Right atrium auricular region (tissue), 2 donors: ENCODE measurements at places on chromosomes 1 and 21.

- H3K36me3 ChIP-seq, result no peaks in the 10 kb centered on the region
- no peaks in the 10 kb centered on the region for H3K27me3 ChIP-seq
- DNase-seq, result no peak
- H3K27ac ChIP-seq, result peak overlapping the region; percentile 7
Observed at GRCh38 chr1:187839873-187840272, 1011.1 kb downstream of the PLA2G4A start.

DNA sequence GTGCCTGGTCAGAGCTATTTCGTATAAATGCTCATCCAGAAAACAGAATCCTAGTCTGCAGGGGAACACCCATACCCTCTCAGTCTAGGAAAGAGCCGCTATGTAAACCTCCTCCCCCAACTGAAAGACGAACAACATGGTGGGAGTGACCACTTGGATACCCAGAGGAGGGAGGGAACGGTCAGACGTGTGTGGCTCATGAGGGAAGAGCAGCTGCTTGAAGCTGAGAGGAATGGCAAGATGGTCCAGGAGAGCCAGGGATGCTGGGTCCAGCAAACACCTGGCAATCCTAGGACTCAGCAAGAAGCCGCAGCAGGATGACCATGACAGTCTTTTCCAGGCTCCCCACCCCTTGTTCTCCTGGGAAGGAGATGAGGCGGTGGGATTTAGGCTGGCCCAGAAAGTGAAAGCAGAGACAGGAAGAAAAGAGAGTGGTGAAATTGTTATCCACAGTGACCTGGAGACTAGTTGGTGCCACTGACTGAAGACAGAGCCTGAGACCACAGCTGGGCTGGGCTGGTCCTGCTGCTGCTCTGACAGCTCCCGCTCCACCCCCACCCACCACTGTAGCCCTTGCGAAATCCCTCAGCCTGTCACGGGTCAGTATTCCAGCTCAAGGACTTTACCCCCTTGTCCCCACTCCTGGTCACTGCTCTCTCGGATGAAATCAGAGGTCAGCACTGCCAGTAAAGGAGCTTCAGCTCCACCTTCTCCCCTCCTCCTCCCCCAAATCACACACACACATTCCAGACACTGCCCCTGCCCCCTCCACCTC is 3.6 kb downstream of the CERS2 start:
- no peak overlapping the region for H3K4me3 ChIP-seq
- H3K27me3 ChIP-seq, result no peaks in the 10 kb centered on the region
- DNase-seq, result peak; percentile 90
- peaks cover 53% of the 10 kb centered on the region for H3K4me1 ChIP-seq
- peak overlapping the region; percentile 97 for H3K27ac ChIP-seq

DNA sequence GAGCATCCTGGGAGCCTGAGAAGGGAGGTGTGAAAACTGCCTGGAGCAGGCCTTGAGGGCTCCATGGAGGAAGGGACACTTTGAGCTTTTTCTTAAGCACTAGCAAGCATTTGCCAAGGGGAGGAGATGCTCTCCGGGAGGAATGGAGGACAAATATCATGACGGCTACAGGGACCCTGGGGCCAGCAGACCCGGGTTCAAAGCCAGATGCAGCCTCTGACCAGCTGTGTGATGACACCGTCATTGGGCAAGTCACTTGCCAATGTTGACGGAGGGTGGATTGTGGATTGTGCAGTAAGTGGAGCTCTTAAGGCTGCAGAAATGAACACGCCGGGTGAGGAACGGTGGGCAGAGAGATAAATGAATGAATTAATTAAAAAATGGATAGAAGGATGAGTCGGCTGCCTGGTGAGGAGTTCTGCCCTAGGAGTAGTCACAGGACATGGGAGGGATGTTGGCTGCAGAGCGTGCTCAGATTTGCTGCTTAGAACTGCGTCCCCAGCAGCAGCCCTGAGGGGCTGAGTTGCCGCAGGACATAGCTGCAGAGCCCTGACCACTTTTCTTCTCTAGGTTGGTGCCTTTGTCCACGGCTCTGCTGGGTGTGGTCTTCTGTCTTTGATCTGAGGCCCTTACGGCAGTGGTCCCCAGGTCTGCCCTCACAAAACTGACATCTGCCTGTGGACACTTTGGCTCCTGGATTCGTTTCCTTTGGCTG is 507.6 kb downstream of the NPHP4 start:
- H3K36me3 ChIP-seq, result no peaks in the 10 kb centered on the region
- no peak overlapping the region for H3K27ac ChIP-seq
- no peaks in the 10 kb centered on the region for H3K27me3 ChIP-seq
- H3K4me3 ChIP-seq, result no peak overlapping the region
- H3K4me1 ChIP-seq, result no peaks in the 10 kb centered on the region
- DNase-seq, result no peak

DNA sequence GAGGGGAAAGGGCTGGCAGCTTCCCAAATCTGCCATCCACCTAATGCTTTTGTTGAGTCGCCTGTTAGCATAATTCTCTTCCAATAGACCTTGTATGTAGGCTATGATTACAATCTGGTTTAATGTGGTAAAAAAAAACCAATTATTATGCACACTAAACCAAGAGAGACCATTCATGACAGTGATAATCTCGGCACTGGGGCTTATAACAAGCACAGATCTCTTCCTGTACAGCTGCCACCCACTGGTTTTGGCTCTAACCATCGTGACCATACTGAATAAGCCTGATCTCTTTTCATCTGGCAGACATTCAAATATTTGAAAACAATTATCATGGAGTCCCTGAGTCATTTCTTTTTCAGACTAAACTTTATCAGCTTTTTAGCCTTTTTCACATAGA is 12.0 kb upstream of the SYT14 start:
- H3K27me3 ChIP-seq, result no peaks in the 10 kb centered on the region
- DNase-seq, result no peak
- no peak overlapping the region for H3K27ac ChIP-seq
- H3K4me1 ChIP-seq, result no peaks in the 10 kb centered on the region

DNA sequence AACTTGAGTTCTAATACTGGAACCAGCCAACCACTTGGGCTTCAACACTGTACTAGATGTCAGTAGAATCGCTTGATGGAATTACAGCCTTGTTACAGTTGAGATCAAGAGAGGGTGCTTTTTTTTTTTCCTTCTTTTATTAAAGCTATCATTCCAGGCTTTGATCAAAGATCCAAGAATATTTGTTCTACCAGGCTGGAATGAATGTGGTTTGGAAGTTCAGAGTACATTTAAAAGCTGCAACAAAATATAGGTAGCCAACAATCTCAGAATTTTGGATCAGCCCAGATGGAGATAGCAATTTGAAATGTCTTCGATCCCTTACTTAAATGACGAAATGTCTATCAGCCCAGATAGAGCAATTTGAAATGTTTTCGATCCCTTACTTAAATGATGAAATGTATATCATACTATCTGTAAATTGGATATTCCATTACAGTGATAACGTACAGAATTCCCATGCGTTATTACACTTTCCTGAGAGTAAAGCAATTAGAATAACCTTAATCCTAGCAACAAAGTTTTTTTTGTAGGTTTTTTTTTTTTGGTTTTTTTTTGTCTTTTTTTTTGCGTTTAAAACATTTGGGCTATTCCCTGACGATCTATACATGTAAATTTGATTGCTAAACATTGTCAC is 3.6 kb downstream of the ZNF281 start:
- no peaks in the 10 kb centered on the region for H3K4me1 ChIP-seq
- H3K4me3 ChIP-seq, result no peak overlapping the region
- no peak overlapping the region for H3K27ac ChIP-seq
- H3K27me3 ChIP-seq, result no peaks in the 10 kb centered on the region
- H3K36me3 ChIP-seq, result peaks cover 19% of the 10 kb centered on the region

- H3K4me3 ChIP-seq, result no peak overlapping the region
- no peaks in the 10 kb centered on the region for H3K27me3 ChIP-seq
- H3K4me1 ChIP-seq, result no peaks in the 10 kb centered on the region
- no peak for DNase-seq
Observed at GRCh38 chr1:67332653-67333529, 25.2 kb downstream of the IL12RB2 start.

DNA sequence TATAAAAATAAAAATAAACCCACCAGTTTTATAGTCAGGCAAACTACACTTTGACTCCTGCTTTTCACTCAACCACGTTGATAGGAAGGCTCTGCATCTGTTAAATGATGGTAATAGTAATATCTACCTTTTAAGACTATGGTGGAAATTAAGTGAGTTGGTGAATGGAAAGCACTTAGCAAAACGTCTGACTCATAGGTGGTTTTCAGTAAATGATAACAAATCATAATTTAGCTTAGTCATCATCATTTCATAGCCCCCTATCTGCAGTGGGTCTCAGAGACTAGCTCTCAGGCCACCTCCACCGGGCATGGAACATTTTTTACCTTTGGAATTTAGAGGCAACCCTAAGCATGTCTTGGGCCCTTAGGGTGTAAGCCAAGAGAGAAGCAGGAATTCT is 160.0 kb downstream of the PDE4B start:
- H3K27me3 ChIP-seq, result no peaks in the 10 kb centered on the region
- H3K4me1 ChIP-seq, result no peaks in the 10 kb centered on the region
- no peak overlapping the region for H3K27ac ChIP-seq
- H3K36me3 ChIP-seq, result no peaks in the 10 kb centered on the region

- no peak for DNase-seq
- H3K27me3 ChIP-seq, result no peaks in the 10 kb centered on the region
- H3K36me3 ChIP-seq, result no peaks in the 10 kb centered on the region
- H3K4me3 ChIP-seq, result no peak overlapping the region
- no peak overlapping the region for H3K27ac ChIP-seq
Observed at GRCh38 chr1:160451119-160451858, 50.9 kb downstream of the VANGL2 start.

GRCh38 chr1:180085331-180085730 is 69.3 kb upstream of the QSOX1 start:
- H3K27ac ChIP-seq, result no peak overlapping the region
- DNase-seq, result no peak
- H3K36me3 ChIP-seq, result peaks cover 57% of the 10 kb centered on the region
- H3K27me3 ChIP-seq, result no peaks in the 10 kb centered on the region

DNA sequence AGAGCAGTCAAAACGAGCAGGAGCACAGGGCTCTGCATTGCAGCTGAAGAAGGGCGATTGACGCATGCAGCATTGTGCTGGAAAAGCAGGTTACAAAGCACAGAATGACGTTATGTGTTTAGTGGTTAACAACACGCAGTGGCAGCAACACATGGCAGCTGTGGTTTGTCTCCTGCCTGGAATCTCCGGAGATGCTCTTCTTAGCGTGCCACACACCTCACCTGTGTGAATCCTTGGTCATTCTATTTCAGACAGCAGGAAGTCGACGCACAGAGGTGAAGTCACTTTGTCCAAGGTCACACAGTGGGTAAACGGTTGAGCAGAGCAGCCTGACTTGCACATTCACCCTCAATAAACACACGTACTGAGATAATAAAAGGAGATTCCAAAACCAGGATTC is 14.7 kb downstream of the OBSCN start:
- H3K4me3 ChIP-seq, result no peak overlapping the region
- no peak overlapping the region for H3K27ac ChIP-seq
- DNase-seq, result no peak
